Activated CD4-positive, alpha-beta T cell treated with anti-CD3 and anti-CD28 coated beads for 36 hours (primary cell): ENCODE measurements at places on chromosomes 1 and 21. TPM values are rescaled to one million over a fixed set of nuclear protein-coding genes. Genes with fewer than 3 reads are reported as not detected.
A peak's percentile ranks its signal among the peaks of the same experiment; 100 is the strongest.

DNA sequence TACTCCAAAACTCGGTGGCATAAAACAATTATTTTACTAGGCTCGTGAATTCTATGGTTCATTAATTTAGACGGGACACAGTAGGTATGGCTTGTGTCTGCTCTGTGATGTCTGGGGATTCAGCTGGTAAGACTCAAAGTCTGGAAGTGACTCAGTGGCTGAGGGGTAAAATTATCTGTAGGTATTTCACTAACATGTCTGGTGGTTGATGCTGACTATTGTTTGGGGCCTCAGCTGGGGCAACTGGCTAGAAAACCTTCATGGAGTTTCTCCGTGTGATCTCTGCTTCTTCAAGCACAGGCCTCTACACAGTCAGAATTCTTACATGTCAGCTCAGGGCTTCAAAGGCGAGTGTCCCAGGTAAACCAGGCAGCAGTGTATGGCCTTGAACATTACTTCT, 41.2 kb upstream of the KLF17 start:
- no peaks in the 10 kb centered on the region for H3K4me1 ChIP-seq
- no peak overlapping the region for H3K27ac ChIP-seq
- H3K4me3 ChIP-seq = no peak overlapping the region
- peaks cover 8% of the 10 kb centered on the region for H3K27me3 ChIP-seq
- DNase-seq = no peak

DNA sequence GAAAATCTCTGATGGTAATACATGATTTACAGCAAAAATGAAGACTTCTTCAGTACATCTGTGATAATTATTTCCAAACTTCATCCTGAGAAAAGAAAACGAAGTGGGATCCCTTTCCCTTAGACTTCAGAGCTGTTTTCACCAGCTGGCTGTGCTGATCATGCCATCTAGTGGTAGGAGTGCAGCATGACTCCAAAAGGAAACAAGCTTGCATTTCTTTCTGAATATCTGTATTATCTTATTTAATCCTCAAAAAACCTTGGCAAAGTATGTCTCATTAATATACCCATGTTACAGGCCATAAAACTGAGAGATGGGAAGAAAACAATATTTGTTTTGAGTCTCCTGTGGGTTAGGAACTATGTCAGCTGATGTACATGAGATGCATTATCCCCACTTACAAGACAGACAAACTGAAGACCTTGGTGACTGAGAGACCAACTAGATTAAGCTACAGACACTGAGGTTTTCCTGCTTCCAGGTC, 9.8 kb upstream of the GJA8 start:
- H3K36me3 ChIP-seq = no peaks in the 10 kb centered on the region
- peak; percentile 51 for DNase-seq
- peaks cover 2% of the 10 kb centered on the region for H3K4me1 ChIP-seq
- no peak overlapping the region for H3K27ac ChIP-seq
- H3K4me3 ChIP-seq = no peak overlapping the region
- H3K27me3 ChIP-seq = no peaks in the 10 kb centered on the region

DNA sequence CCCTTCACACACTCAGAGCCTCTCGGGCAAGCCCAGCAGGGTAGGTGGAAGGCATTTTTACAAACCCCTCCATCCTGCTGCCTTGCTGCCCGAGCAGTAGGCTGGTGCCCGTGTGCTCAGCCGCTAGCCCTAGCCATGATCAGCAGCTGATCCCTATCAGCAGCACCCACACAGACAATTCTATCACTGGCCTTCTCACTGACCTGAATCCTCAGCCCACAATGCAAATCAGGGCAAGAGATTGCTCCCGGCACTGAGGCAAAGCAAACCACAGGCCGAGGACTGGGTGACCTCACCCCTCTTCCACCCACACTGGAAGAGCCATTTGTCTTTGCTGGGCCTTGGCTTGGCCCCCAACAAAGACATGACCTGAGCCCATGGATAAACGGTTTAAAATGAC, 895 bp upstream of the PDZK1 start:
- no peak overlapping the region for H3K27ac ChIP-seq
- no peak for DNase-seq
- H3K4me1 ChIP-seq = no peaks in the 10 kb centered on the region
- no peaks in the 10 kb centered on the region for H3K36me3 ChIP-seq

- no peaks in the 10 kb centered on the region for H3K4me1 ChIP-seq
- no peak overlapping the region for H3K4me3 ChIP-seq
- H3K27me3 ChIP-seq = no peaks in the 10 kb centered on the region
- H3K27ac ChIP-seq = no peak overlapping the region
- DNase-seq = no peak
Measured at GRCh38 chr1:70072231-70072751, 133.1 kb downstream of the LRRC40 start.

DNA sequence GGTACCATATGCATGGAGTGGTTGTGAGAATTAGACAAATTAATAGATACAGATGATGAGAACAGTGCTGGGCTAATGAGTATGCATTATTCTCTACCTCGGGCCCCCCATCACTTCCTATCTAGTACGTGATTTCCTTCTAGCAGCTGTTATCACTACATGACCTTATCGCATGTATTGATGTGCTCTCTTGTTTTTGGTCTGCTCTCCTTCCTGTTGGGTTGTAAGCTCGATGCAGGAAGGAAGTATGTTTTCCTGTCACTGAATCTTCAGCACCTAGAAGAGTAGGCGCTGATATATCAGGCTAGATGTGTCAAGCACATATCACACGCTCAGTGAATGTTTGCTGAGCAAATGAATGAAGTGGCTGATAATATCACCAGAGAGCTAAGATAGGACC, 43.9 kb upstream of the IFNAR2 start:
- H3K36me3 ChIP-seq = no peaks in the 10 kb centered on the region
- peaks cover 50% of the 10 kb centered on the region for H3K4me1 ChIP-seq
- no peak for DNase-seq
- H3K4me3 ChIP-seq = no peak overlapping the region
- H3K27ac ChIP-seq = peak overlapping the region; percentile 81

- no peak overlapping the region for H3K27ac ChIP-seq
- peaks cover 28% of the 10 kb centered on the region for H3K27me3 ChIP-seq
- H3K4me3 ChIP-seq = no peak overlapping the region
- no peak for DNase-seq
- H3K4me1 ChIP-seq = peaks cover 7% of the 10 kb centered on the region
- no peaks in the 10 kb centered on the region for H3K36me3 ChIP-seq
Measured at GRCh38 chr1:29256979-29257804, 20.9 kb downstream of the PTPRU start.

- H3K27ac ChIP-seq = no peak overlapping the region
- H3K27me3 ChIP-seq = no peaks in the 10 kb centered on the region
- H3K36me3 ChIP-seq = no peaks in the 10 kb centered on the region
- H3K4me3 ChIP-seq = no peak overlapping the region
- H3K4me1 ChIP-seq = peaks cover 34% of the 10 kb centered on the region
Measured at GRCh38 chr1:199163267-199163666, 524.4 kb downstream of the PTPRC start.

CHRNB2 gene
- total RNA-seq = not detected

IQGAP3 gene
- 16.0 TPM for total RNA-seq
